ENCODE measurements at places on chromosomes 12 and 14. TPM values are rescaled to one million over a fixed set of nuclear protein-coding genes. Genes with fewer than 3 reads are reported as not detected.

Gene SLC10A1
- total RNA-seq, result not detected

- DNase-seq, result no peak
These were observed 202.9 kb downstream of the AKAP6 start for GRCh38 chr14:32531942-32532515.

- no peak for DNase-seq
These were observed 2.4 kb downstream of the WASHC3 start for GRCh38 chr12:102059343-102059742.

- no peak for DNase-seq
These were observed 19.3 kb upstream of the CLEC2D start for GRCh38 chr12:9650151-9650576.

- no peak for DNase-seq
These were observed 4.7 kb downstream of the FGD6 start for GRCh38 chr12:95212586-95212985.

DNA sequence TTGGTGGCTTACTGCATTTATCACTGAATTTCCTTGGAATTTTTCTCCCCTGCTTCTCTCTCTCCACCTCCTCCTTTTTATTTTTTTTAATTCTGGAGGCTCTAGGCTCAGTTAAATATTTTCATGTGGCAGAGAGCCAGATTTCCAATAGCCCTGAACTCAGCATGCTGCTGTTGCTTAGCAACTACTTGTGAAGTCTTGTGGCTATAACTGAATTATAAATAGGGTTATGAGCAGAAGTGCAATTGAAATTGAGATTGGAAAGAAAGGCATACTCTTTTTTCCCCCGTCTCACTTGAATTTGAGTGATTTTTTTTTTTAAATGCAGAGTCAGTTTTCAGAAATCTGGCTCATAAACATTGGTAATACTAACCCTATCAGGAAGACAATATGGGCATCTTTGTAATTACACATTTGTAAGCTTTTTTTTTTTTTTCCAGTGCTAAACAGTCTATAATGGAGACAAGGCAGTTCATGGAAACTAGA is 38.3 kb downstream of the ATF7IP start:
- peak; percentile 31 for DNase-seq

DNA sequence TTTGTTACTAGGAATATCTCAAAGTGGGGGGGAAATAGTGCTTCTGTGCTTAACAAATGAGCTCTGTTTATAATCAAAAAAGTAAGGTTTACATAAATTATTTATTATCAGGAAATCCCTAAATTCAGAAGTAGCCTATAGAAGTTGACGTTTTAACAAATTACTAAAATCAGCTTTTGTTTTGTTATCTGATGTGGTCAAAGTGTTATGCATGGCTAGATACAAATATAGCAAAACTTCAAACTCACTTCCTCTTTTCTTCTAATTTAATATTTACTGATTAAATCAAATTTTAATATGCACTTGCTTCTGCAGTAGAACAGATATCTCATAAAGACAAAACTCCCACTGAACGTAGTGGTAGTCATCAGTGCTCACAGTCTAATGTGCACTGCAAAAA is 47.5 kb downstream of the GARIN6 start:
- DNase-seq, result no peak

DNA sequence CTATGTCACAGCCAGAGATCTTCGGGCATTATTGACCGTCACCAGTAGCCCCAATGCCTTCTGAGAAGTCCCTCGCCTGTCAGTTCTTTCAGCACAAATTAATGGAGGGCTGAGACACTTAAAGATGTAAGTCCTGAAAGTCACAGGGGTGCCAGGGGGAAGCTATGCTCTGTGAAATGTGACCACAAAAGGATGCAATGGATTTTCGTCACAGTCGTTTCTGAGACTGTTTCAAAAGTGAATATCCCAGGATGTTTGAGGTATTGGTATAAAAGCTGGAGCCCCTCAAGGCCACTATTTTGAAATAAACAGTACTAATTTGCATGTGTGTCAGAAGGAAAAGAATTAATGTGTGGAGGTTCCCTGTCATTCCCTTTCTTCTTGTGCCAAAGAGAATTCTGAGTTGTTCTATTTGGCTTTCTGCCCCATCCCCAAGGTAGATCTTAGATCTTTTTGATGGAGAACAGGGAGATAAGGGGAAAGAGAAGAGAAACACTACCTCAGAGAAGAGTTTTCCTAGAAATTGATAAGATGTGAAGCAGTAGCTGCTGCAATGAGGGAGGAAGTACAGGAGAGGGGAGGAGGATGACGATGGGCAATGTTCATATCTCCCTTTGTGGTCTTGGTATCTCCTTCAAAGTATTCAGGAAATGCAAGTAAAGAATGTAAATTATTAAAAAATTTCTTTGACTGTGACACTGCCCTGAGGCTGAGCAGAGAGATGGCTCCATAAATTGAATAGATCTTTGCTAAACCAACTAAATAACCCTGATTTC is 101.8 kb upstream of the NAP1L1 start:
- no peak for DNase-seq

- DNase-seq, result no peak
These were observed 97.1 kb downstream of the OTOGL start for GRCh38 chr12:80196419-80196818.

DNA sequence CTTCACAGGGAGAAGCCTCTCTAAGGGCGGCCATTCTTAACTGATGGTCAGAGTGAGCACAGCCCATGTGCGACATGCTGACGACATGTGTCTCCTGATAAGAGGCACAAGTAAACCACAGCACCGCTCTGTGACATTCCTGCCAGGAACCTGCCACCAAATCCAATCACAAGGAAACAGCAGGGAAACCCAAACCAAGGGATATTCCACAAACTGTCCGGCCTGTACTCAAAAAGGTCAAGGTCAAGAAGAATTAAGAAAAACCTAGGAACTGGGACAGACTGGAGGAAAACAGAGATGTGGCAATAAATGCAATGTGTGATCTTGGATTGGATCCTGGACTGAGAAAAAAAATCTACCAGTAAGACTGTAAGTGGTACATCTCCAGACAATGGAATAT is 91.9 kb downstream of the SYNE3 start:
- DNase-seq, result no peak

GRCh38 chr14:51386983-51387735 is 147.1 kb downstream of the TMX1 start:
- no peak for DNase-seq

- DNase-seq, result no peak
These were observed 88.9 kb upstream of the SOX5 start for GRCh38 chr12:24038211-24038997.
